ENCODE measurements at places on chromosomes 1 and 21.

- DNase-seq: no peak
These were observed 11.2 kb upstream of the ZNF670 start for GRCh38 chr1:247089616-247090375.

DNA sequence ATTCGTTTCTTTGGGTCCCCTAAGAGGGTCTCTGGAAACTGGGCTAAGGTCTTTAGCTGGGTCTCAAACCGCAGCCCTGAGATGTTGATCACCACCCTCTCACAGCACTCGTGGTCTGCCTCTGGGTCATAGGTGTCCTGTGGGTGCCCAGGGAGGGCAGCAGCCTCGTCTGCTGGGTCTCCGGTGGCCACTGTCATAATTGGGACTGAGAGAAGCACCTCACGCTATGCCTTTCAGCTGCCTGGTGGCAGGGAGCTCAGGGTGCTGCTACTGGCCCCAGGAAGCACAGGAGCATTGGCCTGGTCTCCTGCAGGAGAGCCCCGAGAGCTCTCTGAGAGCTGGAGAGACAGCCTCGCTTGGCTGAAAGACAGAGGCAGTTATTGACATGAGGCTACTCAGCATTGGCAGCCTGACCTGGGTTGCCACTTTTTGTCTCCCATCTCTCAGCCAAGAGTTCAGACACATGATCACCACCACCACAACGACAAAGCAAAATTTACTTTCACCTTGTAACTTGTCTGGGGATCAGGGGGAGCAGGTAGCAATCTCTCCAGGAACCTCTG, 1.5 kb downstream of the KCNA2 start:
- DNase-seq: no peak

- peak; percentile 58 for DNase-seq
These were observed 25.7 kb upstream of the ATP2B4 start for GRCh38 chr1:203600782-203601513.

- no peak for DNase-seq
These were observed 6.5 kb downstream of the ZNF644 start for GRCh38 chr1:91015358-91015780.

DNA sequence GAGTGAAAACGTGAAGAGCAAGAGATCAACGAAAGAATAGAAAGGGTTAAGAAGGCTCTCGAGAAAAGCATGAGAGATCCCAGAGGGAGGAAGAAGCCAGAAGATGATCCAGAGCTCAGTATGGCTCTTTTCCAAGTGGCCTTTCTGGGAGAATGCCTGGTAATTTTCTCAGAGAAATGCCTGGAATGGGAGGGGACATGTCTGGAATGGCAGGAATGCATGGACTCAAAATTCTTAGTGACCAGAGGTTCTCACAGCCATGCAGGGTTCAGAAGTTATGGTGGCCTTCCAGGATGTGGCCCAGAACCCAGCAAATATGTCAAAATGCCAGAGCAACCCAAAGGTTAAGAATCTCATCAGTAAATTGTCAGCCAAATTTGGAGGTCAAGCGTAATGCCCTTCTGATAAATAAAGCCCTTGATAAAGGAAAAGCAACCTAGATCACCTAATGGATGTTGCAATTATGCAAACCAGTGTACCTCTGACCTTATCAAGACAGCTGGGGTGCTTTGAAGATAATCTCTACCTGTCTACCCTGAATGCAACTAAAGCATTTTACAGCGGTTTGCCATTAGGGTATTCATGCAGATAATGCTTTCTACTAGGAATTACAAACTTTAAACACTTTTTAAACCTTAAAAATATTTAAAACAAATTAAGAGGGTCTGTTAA, 53.1 kb downstream of the NBPF6 start:
- no peak for DNase-seq

DNA sequence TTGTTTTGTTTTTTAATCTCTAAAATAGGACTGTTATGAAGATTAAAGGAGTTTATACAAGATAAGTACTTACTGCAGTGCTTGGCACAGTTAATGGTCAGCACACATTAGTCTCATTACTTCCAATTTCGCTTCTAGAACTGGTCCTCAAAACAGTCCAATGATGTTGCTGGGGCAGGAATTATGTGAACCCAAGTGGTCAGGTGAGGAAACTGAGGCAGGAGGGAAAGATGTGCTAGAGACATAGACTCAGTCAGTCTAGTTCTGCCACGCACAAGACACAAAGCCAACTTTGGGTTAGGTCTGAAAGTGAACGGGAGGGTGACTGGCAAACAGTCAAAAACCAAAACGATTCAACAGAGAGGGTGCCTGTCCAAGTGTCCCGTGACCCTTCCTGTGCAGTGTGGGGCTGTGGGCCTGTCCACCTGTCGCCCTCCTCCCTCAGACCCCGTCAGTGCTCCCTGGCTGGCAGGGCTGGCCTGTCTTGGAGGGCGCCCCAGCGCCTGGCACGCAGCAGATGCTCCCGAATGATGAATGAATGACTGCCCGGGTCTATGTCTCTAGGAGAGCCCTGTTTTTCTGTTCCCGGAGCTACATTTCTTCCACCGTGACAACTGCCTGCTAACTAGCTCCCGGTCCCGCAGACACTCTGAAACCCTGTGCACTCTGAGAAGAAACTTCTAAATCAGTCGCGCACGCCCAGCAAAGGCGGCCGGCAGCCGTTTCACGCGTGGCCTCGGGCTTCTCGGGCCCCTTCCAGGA, 2.4 kb downstream of the LRP8 start:
- DNase-seq: no peak

- no peak for DNase-seq
These were observed 18.1 kb downstream of the KIAA0040 start for GRCh38 chr1:175174309-175175102.

DNA sequence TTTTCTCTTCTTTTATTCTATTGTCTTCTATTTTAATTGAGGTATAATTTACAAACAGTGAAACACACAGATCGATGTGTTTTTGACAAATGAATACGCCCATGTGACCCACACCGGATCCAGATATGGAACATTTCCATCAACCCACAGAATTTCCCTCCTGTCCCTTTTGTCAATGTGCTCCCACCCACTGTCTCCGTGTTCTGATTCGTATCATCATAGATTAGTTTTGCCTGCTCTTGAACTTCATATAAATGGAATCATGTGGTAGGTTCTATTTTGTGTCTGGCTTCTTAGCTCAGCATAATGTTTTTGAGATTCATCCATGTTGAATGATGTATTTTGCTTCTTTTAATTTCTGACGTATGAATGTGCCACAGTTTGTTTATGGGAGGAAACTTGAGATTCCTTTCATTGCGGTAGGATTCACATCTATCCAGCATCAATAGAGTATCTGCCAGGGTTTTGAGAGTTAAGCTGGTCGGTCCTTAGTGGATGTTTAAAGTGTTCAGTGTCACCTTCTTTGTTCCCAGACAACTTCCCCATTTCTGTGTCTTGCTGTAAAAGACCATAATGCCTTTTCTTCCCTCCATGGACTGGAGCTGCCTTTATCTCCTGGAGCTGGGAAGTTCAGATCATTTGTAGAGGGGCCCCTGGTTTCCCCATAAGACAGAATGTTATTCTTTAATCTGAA, 14.7 kb downstream of the NAV1 start:
- no peak for DNase-seq

GRCh38 chr1:41539999-41540398, 55.5 kb upstream of the EDN2 start:
- no peak for DNase-seq

GRCh38 chr1:54853096-54853792, 33.8 kb downstream of the DHCR24 start:
- DNase-seq: no peak

DNA sequence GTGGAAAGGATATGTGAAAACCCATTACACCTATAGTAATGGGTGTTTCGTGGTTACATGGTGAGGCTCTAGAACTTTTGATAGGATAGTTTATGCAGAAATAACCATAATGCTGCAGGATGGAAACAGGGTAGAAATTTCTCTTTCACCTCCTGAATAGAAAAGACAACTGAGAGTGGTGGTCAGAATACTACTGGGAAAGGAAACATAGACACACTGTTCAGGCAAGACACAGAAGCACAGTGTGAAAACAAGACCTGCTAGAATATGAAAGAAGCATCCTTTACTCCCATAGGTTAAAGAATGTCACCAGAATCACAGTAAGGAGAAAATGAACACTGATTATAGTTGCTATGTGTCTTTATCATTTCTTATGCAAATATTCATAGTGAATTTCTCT, 496.6 kb downstream of the DPYD start:
- DNase-seq: no peak

- peak; percentile 12 for DNase-seq
These were observed 118.1 kb downstream of the SPSB1 start for GRCh38 chr1:9410737-9411297.

DNA sequence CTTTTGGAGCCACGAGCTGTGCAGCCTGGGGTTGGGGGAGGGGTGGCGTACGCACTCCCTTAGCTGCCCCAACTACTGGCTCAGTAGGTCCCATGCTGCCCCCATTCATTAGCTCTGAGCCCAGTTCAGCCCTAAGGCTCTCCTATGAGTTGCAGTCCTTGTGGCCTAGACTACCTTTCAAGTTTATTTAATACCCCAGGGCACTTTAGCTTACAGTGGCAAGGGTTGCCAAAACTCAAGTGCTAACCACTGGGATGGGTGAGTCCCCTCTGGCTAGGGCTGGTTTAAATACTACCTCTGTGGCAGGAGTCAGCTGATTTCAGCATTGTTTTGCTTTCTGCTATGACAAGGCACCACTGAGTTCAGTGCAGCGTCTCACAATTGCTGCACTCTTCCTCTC, 118.2 kb downstream of the ODF2L start:
- DNase-seq: peak; percentile 11

- DNase-seq: peak; percentile 3
These were observed 14.2 kb downstream of the VPS13D start for GRCh38 chr1:12244078-12244477.

GRCh38 chr21:27807596-27807995, 840.7 kb upstream of the ADAMTS5 start:
- no peak for DNase-seq

DNA sequence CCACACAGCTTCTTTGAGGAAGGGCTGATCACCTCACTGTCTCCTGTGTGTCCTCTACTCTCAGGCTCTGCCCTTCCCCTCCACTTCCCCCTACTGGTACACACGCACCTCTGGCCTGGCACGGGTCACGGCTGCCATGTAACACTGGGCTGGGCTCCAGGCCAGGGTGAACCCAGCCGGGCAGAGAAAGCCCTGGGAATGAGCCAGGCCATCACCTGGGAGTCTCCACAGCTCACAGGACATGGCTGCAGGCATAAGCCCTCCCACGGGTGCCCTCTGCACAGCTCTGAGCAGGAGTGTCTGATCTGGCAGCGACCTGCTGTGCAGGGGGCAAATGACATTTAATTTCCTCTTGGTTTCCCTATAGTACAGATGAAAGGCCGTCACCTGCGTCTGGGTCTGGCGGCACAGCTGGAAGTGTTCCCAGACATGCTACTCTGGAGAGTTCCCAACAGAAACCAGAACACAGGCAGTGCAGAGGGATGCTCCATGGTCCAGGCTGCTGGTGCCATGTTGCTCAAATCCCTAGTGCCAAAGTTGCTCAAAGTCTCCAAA, 61.2 kb downstream of the ERI3 start:
- DNase-seq: no peak

Measured in NCI-H1417 (cell line).